ENCODE measurements at places on chromosomes 2 and 18.

- DNase-seq = peak; percentile 58
Observed at GRCh38 chr18:75070625-75071483, 138.1 kb downstream of the PTGR3 start.

DNA sequence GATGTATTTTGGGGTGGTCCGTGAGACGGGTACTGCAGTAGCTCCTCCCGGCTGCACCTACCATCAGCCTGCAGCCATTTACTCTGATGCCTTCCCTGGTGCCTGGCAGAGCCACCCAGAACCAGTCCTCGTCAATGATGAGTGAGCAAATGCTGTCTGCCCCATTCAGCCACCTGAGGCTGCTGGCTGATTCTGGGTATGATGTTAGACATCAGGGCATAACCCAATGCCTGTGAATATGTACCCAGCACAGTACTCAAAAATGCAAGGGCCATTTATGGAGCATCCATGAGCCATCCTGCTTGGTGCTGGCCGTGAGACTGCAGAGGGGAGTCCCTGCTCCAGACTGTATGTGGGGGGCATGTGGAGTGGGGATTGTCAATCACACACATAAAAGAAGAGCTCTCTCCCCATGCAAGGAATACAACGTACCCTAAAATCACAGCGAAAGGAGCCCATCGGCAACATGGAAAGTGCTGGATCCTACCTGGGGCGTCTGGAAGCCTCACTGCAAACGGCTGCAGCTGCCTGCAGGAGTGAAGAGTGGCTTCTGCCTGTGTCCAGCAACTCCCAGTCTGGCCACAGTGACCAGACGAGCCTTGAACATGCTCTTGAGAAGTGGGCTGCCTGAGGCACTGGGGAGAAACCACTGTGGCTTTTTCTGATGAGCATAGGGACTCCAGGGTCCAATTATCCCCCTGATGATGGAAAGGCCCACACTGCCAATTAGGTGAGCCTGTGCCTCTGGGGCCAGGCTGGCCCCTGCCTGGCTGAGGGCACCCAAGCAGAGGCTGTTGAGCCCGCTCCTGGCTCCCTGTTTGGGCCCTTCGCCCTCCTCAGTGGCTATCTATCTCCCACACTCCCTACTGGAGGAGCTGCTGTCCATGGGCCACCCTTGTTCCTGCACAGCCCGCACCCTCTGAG, 2.4 kb upstream of the OR6B2 start:
- no peak for DNase-seq

DNA sequence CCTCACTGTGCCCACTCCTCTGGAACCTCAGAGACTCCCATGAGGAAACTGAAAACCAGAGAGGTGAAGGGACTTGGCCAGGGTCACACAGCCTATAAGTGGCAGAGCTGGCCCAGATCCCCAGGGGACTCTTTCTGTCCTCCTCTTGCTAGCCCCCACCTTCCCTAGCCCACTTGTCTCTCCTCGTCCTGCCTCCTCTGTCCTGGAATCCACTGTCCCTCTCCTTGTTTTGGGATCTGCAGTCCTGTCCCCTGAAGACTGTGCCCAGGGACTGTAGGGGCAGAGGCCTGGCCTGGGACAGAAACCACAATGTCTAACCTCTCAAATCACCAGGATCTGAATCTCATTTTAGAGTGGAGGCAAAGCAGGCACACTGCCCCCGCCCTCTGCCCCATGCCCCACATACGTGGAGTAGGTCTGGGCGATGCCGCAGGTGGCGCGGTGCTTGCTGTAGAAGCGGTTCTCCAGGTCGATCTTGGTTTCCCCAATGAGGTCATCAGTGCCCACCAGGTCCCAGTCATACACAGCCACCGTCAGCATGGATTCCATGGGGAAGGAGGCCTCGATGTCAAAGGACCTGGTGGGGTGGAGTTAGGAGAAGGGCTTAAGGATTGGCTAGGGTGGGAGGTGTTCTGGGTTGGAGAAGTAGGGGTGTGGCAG, 12.5 kb downstream of the OTOF start:
- DNase-seq = no peak

- DNase-seq = no peak
Observed at GRCh38 chr2:111701266-111701665, 182.7 kb downstream of the ANAPC1 start.

DNA sequence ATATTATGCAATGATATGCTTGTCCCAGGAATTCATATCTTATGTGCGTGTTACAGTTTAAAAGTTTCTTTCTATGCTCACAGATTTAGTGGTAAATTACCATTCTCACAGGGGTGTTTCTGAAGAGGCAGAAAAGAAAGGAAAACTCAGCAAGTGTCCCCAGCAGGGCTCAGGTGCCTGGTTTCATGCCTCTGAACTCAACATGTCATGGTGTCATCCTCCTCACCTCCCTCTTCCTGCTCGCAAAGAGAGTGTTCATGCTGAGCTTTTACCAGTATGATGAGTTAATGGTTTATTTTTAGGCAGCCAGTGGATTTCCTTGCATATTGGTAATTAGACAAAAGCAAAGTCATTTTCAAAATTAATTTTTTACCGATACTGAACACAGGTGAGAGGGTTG, 492.9 kb upstream of the ZEB2 start:
- DNase-seq = no peak

- no peak for DNase-seq
Observed at GRCh38 chr2:26590508-26590907, 50.7 kb downstream of the CIB4 start.

DNA sequence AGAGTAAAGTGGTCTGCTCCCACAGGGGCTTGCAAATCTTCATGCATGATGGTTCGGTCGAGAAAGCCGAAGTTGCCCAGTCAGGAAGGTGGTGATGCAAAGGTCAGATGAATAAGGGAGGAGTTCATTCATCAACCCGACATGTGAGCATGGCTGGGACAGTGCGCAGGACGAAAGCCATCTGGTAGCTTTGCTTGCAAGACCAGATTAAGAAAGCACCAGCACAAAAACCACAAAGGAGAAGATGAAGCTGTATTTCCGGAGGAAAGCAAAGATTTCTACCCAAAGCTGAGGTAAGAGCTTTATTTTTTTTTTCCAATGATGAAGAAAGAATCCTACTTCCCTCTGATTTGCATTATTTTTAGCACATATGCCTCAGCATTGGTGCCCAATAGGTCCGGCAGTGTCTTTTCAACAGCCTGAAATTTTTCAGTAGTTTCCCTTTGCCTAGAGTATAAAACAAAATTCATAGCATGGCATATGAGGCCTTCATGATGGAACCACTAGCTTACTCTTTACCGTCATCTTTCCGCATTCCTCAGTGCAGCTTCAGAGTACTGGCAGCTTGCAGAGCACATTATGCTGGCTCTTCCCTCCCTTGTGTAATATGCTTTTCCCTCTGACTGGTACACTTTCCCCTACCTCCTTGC, 112.0 kb upstream of the THOC1 start:
- no peak for DNase-seq

GRCh38 chr2:28407976-28408690, 15.5 kb downstream of the FOSL2 start:
- DNase-seq = no peak

DNA sequence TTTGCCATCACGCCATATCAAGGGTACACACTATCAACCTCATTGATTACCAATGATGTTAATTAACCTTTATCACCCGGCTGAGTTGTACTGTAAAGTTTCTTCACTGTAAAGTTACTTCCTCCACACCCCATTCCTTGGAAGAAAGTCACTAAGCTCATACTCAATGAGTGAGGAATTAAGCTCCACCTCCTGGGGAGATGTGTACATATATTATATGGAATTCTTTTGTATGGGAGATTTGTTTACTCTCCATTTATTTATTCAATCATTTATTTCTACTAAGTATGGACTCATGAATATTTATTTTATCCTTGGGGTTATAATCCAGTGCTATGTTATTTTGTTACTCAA, 56.8 kb downstream of the C2orf74 start:
- DNase-seq = no peak

DNA sequence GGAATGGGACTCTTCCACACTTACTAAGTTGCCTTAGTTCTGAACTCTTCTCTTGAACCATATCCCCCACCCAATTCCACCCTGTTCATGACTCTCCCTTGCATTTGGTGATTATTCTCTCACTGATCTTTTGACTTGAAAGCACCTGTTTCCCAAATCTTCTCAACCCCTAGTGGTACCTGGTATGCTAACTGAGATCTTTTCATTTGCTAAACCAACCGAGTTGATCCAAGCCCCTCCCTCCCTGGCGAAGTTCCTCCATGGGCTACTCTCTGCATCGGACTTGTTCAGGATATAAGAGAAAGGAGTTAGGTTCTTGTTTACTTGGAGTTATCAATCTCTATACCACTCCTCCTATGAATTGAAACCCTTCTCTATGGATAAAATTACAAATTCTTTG, 593.5 kb downstream of the BCL11A start:
- no peak for DNase-seq

- no peak for DNase-seq
Observed at GRCh38 chr2:100275200-100275589, 47.1 kb downstream of the LONRF2 start.

GRCh38 chr2:227871375-227871791, at the start of gene DAW1:
Gene DAW1, plus strand, starts transcription at chr2:227871631. Its CDS starts 59 bp downstream, at chr2:227871690.
- DNase-seq = no peak

- DNase-seq = no peak
Observed at GRCh38 chr2:238425505-238425978, 1.2 kb upstream of the ASB1 start.

DNA sequence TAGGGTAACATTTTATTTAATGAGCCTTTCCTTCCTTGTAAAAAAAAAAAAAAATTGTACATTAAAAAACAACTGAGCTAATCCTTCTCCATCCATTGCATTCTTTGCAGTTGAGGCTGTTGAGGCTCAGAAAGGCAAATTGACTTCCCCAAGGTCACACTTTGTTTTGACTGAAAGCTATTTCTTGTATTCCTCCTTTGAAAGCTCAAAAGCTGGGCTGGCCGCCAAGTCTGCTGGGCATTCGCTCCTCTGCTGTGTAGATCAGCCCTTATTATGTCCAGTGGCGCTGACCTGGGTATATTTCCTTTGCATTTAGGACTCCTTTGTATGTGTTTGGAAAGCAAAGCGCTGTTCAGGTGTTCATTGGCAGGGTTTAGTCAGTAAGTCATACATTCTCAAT, 44.0 kb downstream of the SGPP2 start:
- no peak for DNase-seq

All from central memory CD8-positive, alpha-beta T cell (primary cell).